ENCODE measurements at places on chromosomes 7 and 10. TPM values are rescaled to one million over a fixed set of nuclear protein-coding genes. Genes with fewer than 3 reads are reported as not detected.

GRCh38 chr7:122556219-122556618 is 142.7 kb downstream of the RNF133 start:
- no peak for DNase-seq

NODAL gene
- total RNA-seq = not detected

DNA sequence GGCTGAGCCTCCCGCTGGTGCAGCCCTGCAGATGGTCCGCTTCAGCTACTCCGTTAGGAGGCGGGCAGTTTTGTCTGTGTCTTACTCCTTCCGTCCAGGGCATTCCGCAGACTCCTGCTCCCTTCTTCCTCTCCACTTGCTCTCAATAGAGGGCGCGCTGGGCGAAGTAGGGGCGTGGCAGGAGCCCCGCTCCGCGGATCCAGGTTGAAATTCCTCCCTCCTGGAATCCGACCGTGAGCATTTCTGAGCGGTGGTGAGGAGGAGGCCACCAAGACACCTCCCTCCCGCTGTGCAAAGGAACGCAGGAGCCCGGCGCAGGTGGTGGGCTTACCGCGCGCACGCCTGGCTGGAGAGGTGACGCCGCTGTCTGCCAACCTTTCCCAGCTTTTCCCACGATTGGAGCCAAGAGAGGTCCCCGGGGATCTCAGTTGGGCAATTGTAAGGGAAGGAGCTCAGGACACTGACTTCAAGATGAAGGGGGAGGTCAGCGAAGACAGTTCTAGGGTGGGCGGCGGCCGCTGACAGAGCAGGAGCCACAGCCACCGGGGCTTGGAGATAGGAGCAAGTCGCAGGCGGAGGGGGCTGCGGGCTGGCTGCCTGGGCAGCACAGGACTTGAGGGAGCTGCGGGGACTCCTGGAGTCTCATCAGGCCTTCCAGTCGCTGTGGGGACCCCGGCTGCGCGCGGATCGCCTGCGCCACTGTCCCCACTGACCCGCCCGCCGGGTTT is 1011.3 kb downstream of the XPNPEP1 start:
- no peak for DNase-seq

DNA sequence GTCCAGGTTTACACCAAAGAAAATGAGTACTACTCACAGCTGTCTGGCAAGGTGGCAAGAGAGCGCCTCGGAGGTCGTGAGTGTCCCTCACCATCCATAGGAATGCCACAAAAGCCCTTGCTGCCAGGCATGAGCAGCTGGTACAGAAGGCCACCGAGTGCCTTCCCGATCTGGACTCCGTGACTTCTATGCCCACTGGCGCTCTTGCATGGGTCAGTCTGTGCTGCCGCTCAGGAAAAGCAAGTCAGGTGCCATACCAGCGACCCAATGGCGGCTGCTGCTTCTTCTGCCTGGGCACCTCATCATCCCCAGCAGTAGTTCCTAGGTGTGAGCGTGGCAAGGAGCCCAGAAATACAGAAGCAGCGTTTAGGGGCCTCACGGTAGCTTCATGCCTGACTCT is 11.7 kb downstream of the TBXAS1 start:
- no peak for DNase-seq

GRCh38 chr7:155173905-155174304 is 103.8 kb downstream of the HTR5A start:
- DNase-seq = no peak

BLNK gene
- 8.8 TPM for total RNA-seq

- DNase-seq = no peak
Observed at GRCh38 chr7:24700521-24701260, 56.6 kb downstream of the GSDME start.

AGAP5 gene
- total RNA-seq = 5.4 TPM

NANOS1 gene
- not detected for total RNA-seq

CPA2 gene
- total RNA-seq = not detected

DNA sequence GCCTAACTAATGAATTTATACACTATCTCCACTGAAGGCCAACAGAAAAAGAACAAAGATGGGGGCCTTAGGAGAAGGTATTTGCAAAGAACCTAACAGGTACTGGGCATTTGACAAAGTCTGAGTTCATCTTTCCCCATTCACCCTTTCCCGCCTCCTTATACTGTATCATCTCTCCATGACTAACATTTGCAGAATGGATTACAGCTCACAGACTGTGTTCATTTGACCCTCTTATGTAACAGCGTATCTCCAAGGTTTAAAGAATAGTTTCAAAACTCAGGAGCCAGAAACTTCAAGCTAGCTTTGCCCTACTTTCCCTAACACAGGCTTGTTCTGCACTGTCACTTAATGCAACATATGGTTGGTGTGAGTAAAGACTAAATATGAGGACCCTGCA is 238.7 kb upstream of the CELF2 start:
- no peak for DNase-seq

DNA sequence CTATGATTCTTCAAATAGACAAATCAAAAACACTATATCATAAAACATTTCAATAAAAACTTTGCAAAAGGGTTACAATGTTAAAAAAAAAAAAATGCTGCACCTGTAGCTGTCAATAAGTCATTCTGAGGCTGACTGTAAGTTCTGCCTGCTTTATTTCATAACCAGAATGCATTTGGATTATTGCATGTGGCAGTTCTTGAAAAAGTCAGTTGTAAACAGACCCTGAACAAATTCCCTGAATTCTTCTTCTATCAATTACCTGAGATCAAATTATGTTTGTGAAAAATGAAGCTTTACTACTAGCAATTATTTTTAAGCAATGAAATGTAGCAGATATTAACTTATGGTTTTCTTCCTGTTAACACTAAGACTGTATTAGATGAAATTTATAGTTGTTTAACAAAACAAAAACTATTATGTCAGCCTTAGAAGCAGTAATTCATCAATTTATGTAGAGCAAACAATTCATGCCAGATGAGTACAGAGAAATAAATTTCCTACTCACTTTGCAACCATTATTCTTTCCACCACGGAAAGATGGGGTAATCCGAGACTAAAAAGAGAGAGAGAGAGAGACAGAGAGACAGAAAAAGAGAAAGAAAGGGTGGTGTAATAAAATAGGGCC is 107.8 kb downstream of the SFMBT2 start:
- no peak for DNase-seq

Measured in vagina (tissue), 2 donors.